ENCODE measurements at places on chromosomes 3 and 15. TPM values are rescaled to one million over a fixed set of nuclear protein-coding genes. Genes with fewer than 3 reads are reported as not detected.

The ERICH6 gene
- not detected for total RNA-seq

The RHCG gene
- 1.6 TPM for total RNA-seq

The ZPLD1 gene
- 74.8 TPM for total RNA-seq

The RASL12 gene
- not detected for total RNA-seq

The HRG gene
- not detected for total RNA-seq

The ROPN1 gene
- total RNA-seq: not detected

The CYP19A1 gene
- not detected for total RNA-seq

The CGGBP1 gene
- 81.8 TPM for total RNA-seq

The DAZL gene
- not detected for total RNA-seq

The ANKRD63 gene
- not detected for total RNA-seq

The GLDN gene
- total RNA-seq: not detected

The P2RY14 gene
- total RNA-seq: not detected

The DNAJA4 gene
- total RNA-seq: 11.1 TPM

The CDHR4 gene
- not detected for total RNA-seq

The KY gene
- 0.65 TPM for total RNA-seq

The CATSPER2 gene
- 0.52 TPM for total RNA-seq

The CPA3 gene
- total RNA-seq: not detected

Data from renal cortical epithelial cell (primary cell).